NCI-H2171 (cell line): ENCODE measurements at places on chromosomes 13 and 19.
A peak's percentile ranks its signal among the peaks of the same experiment; 100 is the strongest.

DNA sequence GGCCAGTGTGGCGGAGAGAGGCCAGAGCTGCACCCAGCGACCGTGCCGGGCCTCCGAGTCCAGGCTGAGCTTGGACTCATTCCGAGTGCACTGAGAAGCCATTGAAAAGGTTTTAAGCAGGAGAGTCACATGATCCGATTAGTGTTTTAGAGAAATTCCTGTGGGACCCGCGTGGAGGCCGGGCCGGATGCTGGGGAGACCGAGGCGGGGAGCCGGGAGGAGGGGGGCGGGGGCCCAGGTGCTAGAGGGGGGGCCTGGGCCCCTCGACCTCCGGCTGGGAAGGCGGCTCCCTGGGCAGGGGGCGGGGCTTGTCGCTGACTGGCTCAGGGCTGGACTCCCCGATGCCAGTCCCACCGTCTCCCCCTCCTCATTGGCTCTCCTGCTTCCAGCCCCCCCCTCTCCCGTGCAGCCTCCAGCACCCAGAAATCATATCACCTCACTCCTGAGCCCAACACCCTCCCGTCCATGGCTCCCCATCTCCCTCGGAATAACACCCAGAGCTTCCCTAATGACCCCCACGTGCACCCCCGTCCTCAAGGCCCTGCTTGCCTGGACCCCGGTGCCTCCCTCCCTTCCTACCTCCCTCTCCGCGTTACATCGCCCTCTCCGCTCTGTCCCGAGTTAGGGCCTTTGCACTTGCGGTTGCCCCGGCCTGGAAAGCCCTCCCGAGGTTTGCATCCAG, 5.2 kb upstream of the ZNF579 start:
- peak; percentile 98 for DNase-seq

DNA sequence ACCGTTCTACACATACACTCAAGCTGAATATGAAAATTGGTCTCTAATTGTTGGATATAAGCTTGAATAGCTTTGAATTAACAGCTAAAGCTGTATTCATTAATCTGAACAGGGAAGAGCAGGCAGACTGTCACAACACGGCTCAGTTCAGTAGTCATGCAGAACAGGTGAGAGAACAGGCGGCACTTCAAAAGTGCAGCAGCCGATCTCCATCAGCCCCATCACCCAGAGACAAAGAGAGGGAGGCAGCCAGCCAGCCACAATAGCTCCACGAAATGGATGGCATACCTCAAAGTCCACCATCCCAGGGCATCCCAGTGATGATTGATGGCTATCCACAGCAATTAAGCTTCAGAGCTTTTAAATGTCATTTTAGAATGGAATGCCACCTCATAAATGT, 419.2 kb downstream of the OLFM4 start:
- no peak for DNase-seq

- DNase-seq, result no peak
Measured at GRCh38 chr19:39971380-39972035, 543 bp downstream of the PSMC4 start.

- no peak for DNase-seq
Measured at GRCh38 chr19:6774821-6775707, 2.6 kb downstream of the VAV1 start.

- no peak for DNase-seq
Measured at GRCh38 chr13:20828539-20829364, 55.0 kb upstream of the EEF1AKMT1 start.

- DNase-seq, result no peak
Measured at GRCh38 chr19:16398530-16399249, 73.1 kb downstream of the EPS15L1 start.

- DNase-seq, result no peak
Measured at GRCh38 chr19:39052846-39053245, 20.5 kb upstream of the FBXO27 start.

DNA sequence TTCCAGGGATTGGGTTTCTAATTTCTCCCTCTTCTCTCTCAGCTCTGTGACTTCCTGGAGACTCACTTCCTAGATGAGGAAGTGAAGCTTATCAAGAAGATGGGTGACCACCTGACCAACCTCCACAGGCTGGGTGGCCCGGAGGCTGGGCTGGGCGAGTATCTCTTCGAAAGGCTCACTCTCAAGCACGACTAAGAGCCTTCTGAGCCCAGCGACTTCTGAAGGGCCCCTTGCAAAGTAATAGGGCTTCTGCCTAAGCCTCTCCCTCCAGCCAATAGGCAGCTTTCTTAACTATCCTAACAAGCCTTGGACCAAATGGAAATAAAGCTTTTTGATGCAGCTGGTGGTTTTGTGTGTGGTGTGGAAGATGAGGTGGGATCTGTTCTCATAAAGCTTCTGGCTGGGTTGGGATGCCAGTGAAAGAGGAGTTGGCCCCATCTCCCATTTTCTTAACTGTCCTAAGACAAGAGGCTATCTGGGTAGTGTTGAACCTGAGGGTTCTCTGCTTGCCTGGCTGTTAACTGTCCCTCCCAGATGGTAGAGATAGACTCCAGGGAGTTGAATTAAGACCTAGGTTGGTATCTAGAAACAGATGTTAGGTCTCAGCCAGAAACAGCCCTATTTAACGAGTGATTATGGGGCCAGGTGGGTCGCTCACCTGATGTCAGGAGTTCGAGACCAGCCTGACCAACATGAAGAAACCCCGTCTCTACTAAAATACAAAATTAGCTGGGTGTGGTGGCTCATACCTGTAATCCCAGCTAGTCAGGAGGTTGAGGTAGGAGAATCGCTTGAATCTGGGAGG, 1.6 kb downstream of the FTL start:
- DNase-seq, result no peak

- no peak for DNase-seq
Measured at GRCh38 chr19:47661611-47662010, 51.6 kb upstream of the EHD2 start.

GRCh38 chr19:15286688-15287365, 45.5 kb downstream of the BRD4 start:
- no peak for DNase-seq

DNA sequence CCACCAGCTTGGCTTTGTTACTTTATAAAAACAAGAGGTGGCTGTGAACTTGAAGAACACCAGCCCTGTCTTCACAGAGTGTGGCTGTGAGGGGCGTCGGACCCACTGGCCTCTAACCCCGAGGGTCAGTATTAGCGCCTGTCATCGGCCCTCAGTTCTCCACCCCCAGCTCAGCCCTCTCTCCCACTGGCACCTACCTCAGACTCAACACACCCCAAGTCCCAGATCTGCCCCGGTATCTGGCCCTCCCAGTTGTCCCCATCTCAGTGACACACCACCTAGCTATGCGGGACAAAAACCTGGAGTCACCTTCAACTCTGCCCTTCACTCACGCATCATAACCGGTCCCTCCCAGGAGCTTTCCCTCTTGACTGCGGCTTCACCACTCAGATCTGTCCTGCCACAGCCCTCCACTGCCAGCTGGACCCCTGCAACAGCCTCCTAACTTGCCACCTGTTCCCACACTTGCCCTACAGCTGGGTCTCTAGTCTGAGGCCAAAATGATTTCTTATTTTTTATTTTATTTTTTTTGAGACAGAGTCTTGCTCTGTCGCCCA, 45.4 kb downstream of the PEPD start:
- DNase-seq, result no peak

DNA sequence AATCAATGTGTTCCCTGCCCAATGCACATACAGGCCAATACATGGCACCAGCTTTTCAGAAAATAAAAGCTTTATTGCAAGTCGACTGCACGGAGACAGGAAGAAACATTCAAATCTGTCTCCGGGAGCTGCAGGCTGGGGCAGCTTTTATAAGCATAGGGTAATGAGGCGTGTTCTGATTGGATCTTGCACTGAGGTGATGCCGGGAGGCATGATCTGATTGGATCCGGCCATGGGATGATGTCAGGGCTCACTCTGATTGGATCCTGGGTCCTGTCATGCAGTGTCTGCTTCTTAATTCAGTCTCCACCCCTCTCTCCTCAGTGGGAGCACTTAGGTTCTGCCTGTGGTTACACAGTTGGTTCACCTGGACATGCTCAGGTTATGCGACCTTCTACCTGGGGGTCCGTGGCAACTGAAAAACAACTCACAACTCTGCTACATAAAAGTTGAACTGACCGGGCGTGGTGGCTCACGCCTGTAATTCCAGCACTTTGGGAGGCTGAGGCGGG, 11.8 kb upstream of the FBN3 start:
- peak; percentile 40 for DNase-seq

- no peak for DNase-seq
Measured at GRCh38 chr19:5913739-5914357, at the start of gene CAPS. TSS of gene CAPS (plus strand) at chr19:5914254. CDS start at chr19:5914407, 153 bp downstream.

GRCh38 chr13:74675182-74675581, 541.0 kb upstream of the KLF12 start:
- DNase-seq, result no peak

- no peak for DNase-seq
Measured at GRCh38 chr19:2253106-2254063, 2.8 kb downstream of the JSRP1 start.

GRCh38 chr13:27617881-27618321, 2.4 kb downstream of the LNX2 start:
- DNase-seq, result no peak

DNA sequence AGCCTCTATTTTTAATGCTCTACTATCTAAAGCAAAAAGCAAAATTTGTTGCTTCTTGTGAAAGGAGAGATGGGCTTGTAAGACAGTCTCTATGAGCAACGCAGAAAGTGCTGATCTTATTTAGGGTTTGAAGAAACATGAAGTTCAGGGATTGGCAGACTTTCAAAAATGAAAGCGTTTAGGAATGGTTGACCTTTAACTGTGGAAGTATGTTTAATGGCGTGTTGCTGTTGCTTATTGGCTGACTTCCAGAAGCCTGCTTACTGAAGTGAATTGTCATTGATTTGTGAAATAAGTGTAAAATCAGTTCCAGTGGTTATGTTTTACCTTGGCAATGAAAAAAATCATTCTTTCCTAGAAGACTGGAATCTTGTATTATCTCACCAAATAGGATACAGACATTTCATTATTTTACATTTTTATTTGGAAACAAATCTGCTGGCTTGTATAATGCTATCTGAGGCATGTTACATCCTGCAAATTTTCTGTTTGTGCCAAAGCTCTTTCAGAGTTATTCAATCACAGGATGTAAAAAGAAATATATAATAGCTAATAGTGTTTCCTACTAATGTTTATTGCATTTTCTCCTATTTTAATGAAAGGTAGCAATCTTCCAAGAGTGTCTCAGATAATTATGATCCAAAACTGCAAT, 221.3 kb upstream of the SLITRK6 start:
- DNase-seq, result no peak

- no peak for DNase-seq
Measured at GRCh38 chr19:38915329-38916321, 3.6 kb upstream of the CCER2 start.

DNA sequence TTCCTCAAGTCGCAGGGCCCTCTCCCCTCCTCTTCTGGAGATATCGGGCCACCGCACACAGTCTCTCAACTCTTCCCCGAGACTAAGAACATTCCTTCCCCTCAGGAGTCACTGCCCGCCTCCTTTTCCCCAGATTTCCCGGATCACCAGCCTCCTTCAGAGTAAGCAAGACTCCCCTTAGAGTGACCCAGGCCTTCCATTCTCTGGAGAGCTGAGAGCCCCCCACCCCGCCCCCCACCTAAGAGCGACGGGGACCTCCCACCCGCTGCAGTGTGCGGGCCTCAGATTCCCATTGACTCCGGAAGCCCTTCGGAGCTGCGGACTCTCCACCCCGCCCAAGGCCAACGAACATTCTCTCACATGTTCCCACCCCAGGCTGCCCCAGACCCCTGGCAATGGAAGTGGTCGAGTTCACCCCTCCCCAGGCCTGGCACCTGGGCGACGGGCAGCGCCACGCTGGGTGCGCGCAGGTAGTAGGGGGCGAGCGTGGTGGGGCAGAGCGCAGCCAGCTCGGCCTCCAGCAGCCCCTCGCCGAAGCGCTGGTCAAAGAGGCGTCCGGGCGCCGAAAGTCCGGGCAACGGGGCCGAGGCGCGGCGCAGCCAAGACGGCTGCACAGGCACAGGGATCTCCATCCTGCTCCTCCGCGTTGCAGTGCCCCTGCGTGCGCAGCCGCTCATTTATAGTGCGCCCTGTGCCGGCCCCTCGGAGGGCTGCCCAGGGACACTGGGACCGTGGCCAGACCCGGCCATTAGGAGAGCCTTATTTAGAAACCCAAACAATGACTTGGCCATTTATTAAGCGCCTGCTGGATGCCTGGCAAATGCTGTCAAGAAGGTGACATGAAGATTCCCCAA, at the start of gene HSPB6:
TSS of gene HSPB6 (minus strand) at position 653 of the 854 bp plus-strand sequence. CDS start at position 632, 21 bp downstream.
- DNase-seq, result no peak

DNA sequence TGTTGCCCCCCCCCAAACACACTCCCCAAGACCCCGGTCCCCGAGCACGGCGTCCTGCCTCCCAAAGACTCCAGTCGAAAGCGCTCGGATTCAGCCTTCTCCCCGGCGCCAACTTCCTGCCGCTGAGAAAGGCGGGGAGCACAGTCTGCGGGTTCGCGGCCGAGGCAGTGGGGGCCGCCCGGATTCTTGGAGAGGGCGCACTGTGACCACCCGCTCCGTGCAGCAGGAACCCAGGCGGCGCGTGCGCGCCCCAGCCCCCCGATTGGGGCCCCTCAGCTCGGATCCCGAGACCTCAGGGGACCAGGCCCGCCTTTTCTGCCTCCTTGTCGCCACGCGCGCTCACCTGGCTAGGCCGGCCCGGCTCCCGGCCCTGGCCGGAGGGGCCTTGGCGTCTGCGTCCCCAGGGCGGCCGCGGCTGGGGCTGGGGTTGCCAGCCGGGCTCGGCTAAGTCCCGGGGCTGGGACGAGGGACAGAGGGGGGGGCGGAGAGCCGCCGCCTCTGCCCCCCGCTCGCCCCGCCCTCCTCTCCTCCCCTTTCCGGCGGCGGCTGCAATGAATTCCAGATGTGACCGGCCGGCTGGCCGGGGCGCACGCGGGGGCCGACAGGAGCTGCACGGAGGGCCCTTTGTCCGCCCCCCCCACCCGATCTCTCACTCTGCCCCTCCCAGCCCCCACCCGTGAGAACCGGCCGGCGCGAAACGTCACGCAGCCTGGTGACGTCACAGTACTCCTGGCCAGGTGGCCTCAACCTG, at the start of gene S1PR2:
TSS of gene S1PR2 (minus strand) at position 471 of the 751 bp plus-strand sequence. CDS start 6,426 bp downstream, outside the sequence.
- peak; percentile 56 for DNase-seq

DNA sequence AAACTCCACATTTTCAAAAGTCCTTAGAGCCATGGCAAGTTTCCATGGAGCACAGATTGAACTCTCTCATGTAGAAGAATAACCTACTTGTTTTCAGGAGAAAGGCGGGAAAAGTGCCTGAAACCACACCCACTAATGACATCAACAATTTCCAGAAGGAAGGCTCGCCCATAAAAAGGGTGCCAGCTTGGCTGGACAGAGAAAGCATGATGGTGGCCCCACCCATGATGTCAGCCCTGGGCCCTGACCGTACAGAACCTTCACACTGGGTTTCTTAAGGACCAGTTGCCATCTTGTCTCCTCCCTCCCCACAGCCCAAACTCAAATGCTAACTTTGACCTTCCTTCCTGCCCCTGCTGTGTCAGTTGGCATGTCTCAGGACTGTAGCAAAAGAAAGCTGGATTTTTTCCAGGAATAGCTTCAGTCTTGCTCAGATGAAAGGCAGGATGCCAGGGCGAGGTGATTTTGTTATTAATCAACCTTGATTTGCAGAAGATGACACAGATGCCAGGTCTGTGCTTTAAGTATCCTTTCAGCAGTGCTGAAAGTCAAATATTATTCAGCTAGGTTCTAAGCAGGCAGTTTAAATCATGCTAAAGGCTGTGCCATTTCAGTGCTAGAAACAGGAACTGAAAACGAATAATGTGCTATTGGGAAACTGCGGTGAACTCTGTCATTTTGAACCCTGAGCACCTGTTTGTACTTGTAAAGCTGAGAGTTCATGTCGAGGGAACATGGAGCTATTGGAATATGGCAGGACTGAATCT, 89.5 kb upstream of the RFC3 start:
- no peak for DNase-seq

- no peak for DNase-seq
Measured at GRCh38 chr13:67036699-67037457, 193.3 kb downstream of the PCDH9 start.
